HuH-7 (cell line): ENCODE measurements at places on chromosomes 7 and 10.

DNA sequence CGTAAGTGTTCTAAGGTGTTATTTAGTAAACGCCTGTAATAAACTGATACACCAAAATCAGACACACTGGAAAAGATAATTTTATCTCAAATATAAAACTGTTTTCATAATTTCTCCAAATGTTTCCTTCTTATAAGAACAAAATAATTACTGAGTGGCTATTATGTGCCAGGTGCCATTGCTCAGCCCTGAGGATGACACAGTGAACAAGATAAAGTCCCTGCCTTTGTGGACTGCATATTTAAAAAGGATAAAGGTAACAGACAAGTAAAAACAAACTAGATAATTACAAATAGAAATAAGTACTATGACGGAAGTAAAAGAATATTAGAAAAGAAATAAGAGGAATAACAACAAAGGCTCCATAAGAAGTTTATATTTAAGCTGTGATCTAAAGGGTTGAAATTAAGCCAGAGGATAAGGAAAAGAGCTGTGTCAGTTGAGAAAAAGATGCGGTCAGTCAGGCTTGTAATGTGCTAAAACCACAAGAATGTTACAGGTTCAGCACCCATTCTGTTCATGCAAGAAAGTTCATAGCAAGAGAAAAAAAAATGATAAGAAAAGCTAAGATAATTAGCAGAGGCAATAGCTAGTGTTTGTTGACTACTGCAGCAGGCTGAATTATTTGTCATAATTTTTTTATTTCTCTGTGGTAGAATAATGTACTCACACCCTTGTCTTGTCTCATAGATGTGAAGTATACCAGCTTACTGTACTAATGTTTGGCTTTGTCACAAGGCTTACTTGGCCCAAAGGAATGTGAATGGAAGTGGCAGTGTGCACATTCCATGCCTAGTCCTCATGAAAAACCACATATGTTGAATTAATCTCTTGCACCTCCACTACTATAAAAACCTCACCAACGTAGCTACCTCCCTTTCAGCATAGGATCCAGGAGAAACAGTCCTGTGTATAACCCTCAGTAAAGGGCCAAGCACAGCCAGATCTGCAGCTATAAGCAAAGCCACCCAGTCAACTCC lies 75.1 kb downstream of the CRPPA start:
- no peak for DNase-seq

- no peak for DNase-seq
These were observed 73.0 kb upstream of the LRRTM3 start for GRCh38 chr10:66852811-66853210.

DNA sequence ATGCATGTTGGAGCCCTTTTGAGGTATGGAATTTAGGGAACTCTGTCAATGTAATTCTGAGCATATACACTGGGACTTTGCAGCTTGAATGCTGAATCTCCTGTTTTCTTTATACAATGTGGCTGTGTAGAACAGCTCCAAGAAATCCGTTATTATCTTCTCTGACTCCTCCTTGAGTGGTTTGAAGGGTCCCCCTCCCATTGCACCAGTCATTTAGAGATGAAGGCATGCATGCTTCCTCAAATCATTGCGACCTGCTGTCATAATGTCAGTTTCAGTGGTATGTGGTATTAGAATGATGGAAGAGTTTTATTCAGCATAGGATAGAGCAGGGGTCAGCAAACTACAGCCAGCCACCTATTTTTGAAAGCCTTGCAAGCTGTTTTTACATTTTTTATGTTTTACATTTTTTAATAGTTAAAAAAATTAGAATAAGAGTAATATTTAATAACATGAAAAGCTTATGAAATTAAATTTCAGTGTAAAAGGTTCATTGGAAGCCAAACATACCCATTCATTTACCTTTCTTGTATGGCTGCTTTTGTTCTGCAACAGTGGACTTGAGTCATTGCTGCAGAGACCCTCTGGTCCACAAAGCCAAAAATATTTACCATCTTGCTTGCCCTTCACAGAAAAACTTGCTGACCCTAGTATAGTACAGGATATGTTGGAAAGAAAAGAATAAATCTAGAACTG lies 8.1 kb downstream of the STK17A start:
- DNase-seq = no peak

DNA sequence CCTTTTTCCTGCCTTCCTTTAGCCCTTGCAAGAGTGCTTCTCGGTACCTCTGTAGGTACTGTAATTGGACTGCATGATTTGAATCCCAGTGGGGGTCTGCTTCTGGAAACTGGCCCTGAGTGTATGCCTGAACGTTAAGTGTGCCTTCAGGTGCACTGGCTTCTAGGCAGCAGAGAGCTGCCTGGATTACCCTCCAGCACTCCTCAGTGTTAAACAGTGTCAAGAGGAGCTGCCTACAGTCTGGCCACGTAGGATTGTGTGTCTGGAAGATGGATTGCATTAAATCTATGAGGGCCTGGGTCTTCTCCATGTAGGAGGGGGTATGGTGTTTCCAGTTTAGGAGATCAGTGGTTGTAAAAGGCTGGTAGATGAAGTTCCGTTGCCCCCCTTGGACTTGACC lies 103.7 kb downstream of the TRIM24 start:
- no peak for DNase-seq

DNA sequence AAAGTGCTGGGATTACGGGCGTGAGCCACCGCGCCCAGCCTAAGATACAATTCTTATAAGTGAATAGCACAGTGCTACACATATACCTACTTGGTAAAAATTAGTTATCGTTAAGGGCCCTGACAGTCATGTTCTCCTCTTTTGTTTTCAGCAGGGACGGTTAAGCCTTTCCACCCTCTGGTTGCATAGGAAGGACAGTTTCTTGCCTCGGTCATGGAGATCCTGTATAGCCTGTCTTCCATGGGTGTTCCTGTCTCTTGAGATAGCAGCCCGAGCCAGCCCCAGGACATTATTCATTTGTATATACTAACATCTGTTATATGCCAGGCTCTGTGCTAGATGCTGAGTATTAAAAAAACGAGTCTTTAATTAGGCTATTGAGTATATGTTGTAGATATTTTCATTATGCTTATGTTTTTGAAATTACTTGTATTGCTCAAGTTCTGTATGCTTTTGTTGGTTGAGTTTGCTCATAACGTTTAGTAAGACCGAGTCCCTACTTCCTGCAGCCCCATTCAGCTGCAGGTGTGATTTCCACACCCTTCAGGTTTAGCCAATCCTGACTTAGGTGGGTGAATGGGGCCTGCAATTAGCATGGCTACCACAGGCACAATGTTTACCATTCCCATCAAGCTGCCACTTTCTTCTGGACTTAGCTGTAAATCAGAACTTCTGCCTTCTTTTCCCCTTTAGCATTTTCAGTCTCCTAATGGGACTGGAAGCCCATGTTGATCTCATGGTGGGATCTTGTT lies 24.8 kb downstream of the CCSER2 start:
- no peak for DNase-seq

DNA sequence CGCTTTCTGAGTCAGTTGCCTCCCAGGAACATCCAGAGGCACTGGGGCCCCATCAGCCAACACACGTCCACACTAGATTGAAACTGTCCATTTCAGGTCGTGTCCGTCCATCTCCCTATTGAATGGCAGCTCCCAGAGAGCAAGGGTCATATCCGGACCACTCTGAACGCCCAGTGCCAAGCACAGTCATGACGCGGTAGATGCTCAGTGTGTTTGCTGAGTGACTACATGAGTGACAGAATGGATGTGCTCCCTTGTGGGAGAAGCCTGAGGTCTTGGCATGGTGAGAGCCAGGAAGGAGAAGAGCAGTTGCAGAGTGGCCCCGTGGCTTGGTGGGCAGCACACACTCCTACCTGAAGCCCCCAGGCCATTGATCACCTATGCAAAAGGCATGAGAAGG lies 92.5 kb upstream of the CUX1 start:
- DNase-seq = no peak

- DNase-seq = no peak
These were observed 54.0 kb downstream of the LAMB4 start for GRCh38 chr7:108076156-108076555.

- DNase-seq = no peak
These were observed 106.6 kb downstream of the GAD2 start for GRCh38 chr10:26323219-26323618.

DNA sequence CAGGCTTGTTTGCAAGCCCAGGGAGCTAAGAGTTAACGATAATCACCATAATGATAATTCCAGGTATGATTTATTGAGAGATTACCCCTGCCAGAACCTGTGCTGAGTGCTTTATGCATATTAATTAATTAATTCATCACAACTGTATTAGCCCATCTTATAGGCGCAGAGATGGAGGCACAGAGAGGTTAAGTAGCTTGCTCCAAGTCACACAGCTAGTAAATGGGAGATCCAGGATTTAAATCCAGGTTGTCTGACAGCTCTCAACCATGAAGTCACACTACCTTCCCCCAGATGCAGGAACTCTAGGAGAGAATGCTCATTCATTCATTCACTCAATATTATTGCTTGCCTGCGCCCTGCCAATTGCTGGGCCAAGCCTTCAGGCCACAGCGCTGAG lies 84.5 kb downstream of the FAM241B start:
- DNase-seq = no peak

GRCh38 chr7:27160145-27160545 lies 3.7 kb upstream of the HOXA7 start:
- no peak for DNase-seq

GRCh38 chr7:92057375-92057774 lies 76.9 kb downstream of the CYP51A1 start:
- DNase-seq = no peak

- DNase-seq = peak; percentile 40
These were observed 31.6 kb upstream of the LYZL1 start for GRCh38 chr10:29257106-29257783.

DNA sequence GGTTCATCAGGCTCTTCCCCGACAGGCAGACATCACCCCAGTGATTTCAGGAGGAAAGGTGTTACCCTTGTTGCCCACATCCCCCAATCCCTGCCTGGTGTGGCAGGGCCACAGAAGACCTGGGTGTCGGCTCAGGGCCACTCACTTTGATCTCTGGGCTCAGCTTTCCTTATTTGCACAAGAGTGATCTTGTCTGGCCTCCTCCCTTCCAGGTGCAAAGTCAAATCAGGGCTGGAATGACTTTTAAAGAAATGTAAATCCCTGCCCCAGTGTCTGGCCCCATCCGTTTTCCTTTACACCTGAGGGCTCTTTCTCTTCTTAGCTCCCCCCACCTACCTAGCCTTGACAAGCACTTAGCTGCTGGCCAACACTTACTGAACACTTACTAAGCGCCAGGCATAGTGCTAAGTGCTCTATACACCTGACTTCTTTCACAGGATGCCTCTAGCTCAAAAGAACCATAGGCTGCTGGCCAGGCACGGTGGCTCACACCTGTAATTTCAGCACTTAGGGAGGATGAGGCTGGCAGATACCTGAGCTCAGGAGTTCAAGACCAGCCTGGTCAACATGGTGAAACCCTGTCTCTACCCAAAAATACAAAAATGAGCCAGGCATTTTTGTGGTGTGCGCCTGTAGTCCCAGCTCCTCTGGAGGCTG lies 979 bp upstream of the NODAL start:
- DNase-seq = no peak

GRCh38 chr7:87816389-87816788 lies 59.8 kb downstream of the SLC25A40 start:
- DNase-seq = no peak

- no peak for DNase-seq
These were observed 557 bp downstream of the HOXA11 start for GRCh38 chr7:27184337-27185012.
